ENCODE measurements at places on chromosomes 2 and 18. TPM values are rescaled to one million over a fixed set of nuclear protein-coding genes. Genes with fewer than 3 reads are reported as not detected.
A peak's percentile ranks its signal among the peaks of the same experiment; 100 is the strongest.

IL1B gene
- not detected for total RNA-seq

DNA sequence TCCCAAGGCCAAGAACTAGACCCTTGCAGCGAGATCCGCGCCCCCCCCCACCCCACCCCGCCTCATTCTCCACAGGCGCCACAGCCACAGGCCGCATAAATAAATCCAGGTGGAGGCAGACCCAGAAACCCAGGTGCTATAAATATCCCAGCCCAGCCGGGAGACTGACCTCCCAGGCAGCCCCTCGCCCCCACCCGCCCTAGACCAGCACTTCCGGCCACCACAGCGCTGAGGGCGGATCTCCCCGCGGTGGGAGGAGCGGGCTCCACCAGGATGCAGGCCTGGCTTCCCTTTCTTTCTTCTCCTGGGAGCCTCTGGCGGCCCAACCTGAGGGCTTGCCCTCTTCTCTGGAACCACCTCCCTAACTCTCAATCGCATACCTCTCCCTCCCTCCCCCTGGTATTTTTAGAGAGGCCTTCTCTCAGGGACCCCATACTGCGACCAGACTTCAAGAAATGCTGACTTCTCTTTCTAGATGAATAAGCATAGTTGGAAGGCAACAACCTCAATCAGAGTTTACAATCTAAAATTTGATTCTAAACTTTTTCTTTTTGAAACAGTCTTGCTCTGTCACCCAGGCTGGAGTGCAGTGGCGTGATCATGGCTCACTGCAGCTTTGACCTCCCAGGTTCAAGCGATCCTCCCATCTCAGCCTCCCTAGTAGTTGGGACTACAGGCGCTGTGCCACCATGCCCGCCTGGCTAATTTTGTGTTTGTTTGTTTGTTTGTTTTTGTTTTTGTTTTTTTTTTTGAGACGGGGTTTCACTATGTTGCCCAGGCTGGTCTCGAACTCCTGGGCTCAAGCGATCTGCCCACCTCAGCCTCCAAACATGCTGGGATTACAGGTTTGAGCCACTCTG, 55.0 kb downstream of the PKDCC start:
- no peaks in the 10 kb centered on the region for H3K27me3 ChIP-seq
- peak overlapping the region; percentile 85 for H3K27ac ChIP-seq
- H3K4me1 ChIP-seq, result peaks cover 41% of the 10 kb centered on the region
- H3K4me3 ChIP-seq, result peak overlapping the region; percentile 55
- no peak for DNase-seq

CDH20 gene
- 0.42 TPM for total RNA-seq

- no peak overlapping the region for H3K4me3 ChIP-seq
- no peak overlapping the region for H3K27ac ChIP-seq
- no peaks in the 10 kb centered on the region for H3K27me3 ChIP-seq
- H3K36me3 ChIP-seq, result no peaks in the 10 kb centered on the region
- H3K4me1 ChIP-seq, result peaks cover 3% of the 10 kb centered on the region
Observed at GRCh38 chr2:83196225-83196624, 1262.9 kb downstream of the SUCLG1 start.

VWA3B gene
- total RNA-seq, result not detected

SERPINB2 gene
- total RNA-seq, result 24.5 TPM

GRCh38 chr2:72036173-72036545, 111.5 kb downstream of the CYP26B1 start:
- H3K4me1 ChIP-seq, result no peaks in the 10 kb centered on the region
- no peak overlapping the region for H3K27ac ChIP-seq

DNA sequence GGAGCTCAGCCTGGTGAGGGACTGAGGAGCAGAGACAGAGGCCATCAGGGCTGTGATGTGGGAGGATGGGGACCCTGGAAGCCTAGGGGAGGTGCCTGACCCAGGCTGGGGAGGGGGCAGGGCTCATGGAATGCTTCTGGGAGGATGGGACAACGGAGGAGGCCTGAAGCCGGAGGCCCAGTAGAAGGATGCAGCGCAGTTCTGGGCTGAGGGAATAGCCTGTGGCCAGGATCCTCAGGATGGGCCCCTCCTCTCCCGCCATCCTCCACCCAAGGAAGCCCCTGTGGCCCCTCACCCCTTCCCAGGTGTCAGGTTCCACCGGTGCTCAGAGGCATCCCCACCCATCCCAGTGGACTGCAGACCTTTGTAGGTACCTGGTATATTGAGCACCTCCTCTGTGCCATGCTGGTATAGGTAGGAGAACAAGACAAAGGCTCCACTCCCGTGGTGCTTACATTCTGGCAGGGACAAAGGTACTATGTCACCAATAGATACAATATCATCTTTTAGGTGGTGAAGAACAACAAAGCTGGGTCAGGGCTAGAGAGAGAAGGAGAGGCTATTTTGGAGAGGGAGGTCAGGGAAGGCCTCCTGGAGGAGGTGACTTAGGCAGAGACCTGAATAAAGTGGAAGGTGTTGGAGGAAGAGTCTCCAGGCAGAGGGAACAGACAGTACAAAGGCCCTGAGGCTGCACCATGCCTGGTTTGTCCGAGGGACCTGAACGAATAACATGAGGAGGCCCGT, 2.7 kb downstream of the ZAP70 start:
- H3K27me3 ChIP-seq, result no peaks in the 10 kb centered on the region
- H3K4me3 ChIP-seq, result no peak overlapping the region
- H3K36me3 ChIP-seq, result no peaks in the 10 kb centered on the region
- no peaks in the 10 kb centered on the region for H3K4me1 ChIP-seq
- no peak for DNase-seq
- H3K27ac ChIP-seq, result no peak overlapping the region

DNA sequence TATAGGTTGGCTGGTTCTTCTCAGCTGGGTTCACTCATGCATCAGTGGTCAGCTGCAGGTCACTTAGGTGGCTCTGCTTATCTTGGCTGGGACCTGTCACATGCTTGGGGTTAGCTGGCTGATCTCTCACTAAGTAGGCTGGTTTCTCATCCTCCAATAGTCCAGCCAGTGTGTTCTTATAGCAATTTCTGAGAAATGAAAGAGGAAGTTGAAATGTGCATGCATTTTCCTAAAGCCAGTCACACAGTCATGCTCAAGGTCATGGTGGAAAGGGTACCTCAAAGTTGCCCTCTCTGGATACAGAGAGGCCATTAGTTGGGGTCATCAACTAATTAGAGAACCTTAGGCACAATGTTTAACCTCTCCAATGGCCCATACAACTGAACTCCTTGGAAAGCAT, 64.4 kb downstream of the KLHL29 start:
- DNase-seq, result no peak
- no peak overlapping the region for H3K4me3 ChIP-seq
- H3K4me1 ChIP-seq, result peaks cover 33% of the 10 kb centered on the region
- H3K36me3 ChIP-seq, result no peaks in the 10 kb centered on the region
- no peaks in the 10 kb centered on the region for H3K27me3 ChIP-seq

- no peak overlapping the region for H3K4me3 ChIP-seq
- H3K27ac ChIP-seq, result no peak overlapping the region
- H3K36me3 ChIP-seq, result no peaks in the 10 kb centered on the region
- H3K27me3 ChIP-seq, result peaks cover 4% of the 10 kb centered on the region
- H3K4me1 ChIP-seq, result no peaks in the 10 kb centered on the region
- DNase-seq, result no peak
Observed at GRCh38 chr2:112972423-112973086, 5.3 kb upstream of the IL36G start.

PRKAG3 gene
- total RNA-seq, result not detected

- no peaks in the 10 kb centered on the region for H3K36me3 ChIP-seq
- H3K27ac ChIP-seq, result no peak overlapping the region
- H3K27me3 ChIP-seq, result no peaks in the 10 kb centered on the region
- no peak for DNase-seq
- H3K4me3 ChIP-seq, result no peak overlapping the region
Observed at GRCh38 chr2:19331450-19331849, 27.0 kb downstream of the OSR1 start.

REG3A gene
- not detected for total RNA-seq

IL18RAP gene
- 11.3 TPM for total RNA-seq

DNA sequence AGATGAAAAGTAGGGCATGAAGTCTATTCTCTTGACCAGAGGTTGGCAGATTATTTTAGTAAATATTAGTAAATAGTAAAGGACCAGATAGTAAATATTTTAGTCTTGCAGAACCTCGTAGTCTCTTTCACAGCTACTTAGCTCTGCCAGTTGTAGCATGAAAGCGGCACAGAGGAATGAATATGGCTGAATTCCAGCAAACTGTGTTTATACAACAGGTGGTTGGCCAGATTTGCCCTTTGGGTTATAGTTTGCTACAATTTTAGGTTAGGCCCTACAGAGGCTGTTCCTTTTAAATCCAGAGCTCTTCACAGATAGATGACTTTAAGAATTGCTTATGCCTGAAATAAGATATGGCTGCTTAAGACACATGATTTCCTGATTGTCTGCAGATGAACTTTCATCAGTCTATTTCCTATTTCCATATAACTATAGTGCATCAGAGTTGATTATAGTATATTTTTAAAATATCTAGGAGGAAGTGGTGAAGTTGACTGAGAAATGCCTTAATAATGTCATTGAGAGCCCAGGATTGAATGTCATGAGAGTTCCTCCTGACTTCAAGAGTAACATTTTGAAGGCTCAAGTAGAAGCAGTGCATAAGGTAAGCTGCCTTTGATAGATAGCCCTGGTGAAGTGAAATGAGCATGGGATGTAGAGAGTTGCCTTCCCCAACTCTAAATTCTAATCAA, 80.5 kb downstream of the TMEM185B start:
- DNase-seq, result no peak
- H3K4me3 ChIP-seq, result no peak overlapping the region
- H3K27ac ChIP-seq, result no peak overlapping the region

NDUFB3 gene
- total RNA-seq, result 100 TPM

DUSP19 gene
- total RNA-seq, result 5.4 TPM

ITGA4 gene
- 2.2 TPM for total RNA-seq

IL18R1 gene
- total RNA-seq, result 11.8 TPM

DNA sequence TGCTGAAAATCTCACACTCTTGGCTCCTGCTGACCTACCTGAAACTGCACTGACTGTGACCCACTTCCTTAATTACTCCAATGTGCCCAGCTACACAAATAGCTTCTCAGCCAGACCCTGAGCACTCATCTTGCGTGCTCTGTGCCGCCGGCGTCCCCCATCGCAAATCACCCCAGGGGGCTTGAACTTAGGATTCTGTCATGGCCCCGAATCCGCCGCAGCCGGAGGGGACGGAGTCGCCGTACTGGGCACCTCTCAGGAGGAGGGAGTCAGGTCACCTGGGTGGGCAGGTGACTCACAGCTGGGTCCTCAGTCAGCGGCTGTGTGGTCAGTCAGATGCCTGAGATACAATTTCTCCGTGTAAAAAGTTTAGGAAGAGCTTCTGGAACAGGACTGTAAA, 804.9 kb upstream of the SALL3 start:
- H3K36me3 ChIP-seq, result no peaks in the 10 kb centered on the region
- H3K27ac ChIP-seq, result no peak overlapping the region
- H3K4me3 ChIP-seq, result no peak overlapping the region
- DNase-seq, result no peak
- no peaks in the 10 kb centered on the region for H3K4me1 ChIP-seq

DNA sequence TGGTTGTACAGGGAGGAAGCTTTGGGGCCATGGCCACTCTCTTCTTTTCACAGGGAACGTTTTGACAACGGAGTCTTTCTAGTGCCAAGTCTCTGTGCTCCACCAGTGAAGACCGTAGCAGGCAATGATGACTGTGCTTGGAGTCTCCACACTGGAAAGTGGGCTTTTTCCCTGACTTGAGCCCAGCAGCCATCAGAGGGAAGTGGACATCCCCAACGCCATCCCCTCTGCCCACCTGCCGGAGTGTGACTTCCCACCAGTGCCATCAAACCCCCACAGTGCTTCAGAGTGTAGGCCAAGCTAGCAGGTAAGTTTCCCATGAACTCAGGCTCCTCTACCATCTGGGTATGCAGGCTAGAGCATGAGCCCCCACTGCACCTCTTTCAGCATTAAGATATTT, 78.7 kb downstream of the APOB start:
- no peak overlapping the region for H3K4me3 ChIP-seq
- H3K36me3 ChIP-seq, result no peaks in the 10 kb centered on the region
- DNase-seq, result no peak
- peaks cover 18% of the 10 kb centered on the region for H3K4me1 ChIP-seq
- peaks cover 7% of the 10 kb centered on the region for H3K27me3 ChIP-seq
- H3K27ac ChIP-seq, result no peak overlapping the region

GAL3ST2 gene
- total RNA-seq, result 2.7 TPM

All from esophagus muscularis mucosa (tissue), 4 donors.